ENCODE measurements at places on chromosomes 6 and 20.

DNA sequence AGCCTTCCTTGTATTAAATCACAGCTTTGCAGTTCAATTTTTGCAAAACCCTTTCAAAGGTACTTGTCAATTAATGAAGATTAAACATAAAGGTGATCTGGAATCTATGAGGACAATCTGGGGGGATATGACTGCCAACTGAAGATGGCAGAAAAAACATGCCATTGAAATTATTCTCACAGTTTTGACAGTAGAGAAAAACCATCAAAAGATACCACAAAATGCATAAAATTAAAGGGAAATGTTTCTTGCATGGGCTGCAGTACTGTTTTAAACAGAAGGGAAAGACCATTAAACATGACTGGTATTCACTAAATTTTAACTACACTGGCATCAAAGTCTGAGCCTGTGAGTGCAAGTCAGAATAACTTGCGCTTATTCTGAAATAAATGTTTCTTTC is 194.2 kb downstream of the ATXN1 start:
- DNase-seq, result no peak

- no peak for DNase-seq
Observed at GRCh38 chr20:46953596-46953995, 59.0 kb downstream of the EYA2 start.

DNA sequence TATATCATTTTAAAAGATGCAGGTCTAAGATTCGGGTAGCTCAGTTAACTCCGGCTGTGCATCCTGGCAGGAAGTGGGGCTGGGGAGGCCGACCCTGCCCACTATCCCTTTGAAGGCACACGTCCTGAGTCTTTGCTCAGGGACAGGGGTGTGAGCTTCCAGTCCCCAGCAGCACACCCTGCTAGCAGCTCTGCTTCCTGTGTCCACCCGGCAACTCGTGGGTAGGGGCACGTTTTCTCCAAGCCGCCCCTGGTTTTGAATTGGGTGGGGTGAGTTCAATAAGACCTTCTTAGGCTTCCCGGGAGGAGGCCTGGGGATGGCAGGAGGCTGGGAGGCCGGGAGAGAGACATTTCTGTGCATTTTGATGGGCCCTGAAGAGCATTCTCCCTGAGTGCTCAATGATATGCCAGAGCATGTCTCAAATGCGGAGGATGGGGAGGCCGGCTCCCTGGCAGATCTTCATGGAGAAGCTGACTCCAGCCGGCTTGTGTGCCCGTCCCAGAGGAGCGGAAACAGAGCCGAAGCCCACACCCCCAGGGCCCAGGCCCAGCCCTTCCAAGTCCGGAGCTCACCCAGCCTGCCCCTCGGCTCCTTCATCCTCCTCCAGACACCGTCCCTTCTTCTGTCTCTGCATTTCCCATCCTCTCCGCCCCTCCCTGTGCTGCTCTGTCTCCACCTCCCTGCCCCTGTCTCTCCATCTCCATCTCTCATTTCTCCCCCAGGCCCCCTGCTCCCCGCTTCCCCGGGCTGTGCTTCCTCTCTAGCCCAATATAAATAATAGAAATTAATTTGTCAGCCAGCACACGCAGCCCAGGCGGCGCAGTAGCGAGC is 36.3 kb upstream of the ZFAND3 start:
- DNase-seq, result no peak

GRCh38 chr20:24131281-24131680 is 142.7 kb upstream of the GGTLC1 start:
- no peak for DNase-seq

- DNase-seq, result no peak
Observed at GRCh38 chr6:45302832-45303231, 25.3 kb upstream of the RUNX2 start.

DNA sequence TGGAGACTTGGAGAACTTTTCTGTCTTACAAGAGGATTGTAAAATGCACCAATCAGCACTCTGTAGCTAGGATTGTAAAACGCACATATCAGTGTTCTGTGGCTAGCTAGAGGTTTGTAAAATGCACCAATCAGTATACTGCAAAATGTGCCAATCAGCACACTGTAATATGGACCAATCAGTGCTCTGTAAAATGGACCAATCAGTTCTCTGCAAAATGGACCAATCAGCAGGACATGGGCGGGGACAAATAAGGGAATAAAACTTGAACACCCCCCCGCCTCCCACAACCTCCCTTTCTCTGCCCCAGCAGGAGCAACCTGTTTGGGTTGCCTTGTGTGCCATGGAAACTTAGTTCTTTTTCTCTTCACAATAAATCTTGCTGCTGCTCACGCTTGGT is 12.8 kb upstream of the RPS10 start:
- DNase-seq, result no peak

- no peak for DNase-seq
Observed at GRCh38 chr6:43916924-43917877, 147.2 kb downstream of the VEGFA start.

GRCh38 chr6:41184761-41185160 is 16.2 kb downstream of the TREML2 start:
- DNase-seq, result no peak

DNA sequence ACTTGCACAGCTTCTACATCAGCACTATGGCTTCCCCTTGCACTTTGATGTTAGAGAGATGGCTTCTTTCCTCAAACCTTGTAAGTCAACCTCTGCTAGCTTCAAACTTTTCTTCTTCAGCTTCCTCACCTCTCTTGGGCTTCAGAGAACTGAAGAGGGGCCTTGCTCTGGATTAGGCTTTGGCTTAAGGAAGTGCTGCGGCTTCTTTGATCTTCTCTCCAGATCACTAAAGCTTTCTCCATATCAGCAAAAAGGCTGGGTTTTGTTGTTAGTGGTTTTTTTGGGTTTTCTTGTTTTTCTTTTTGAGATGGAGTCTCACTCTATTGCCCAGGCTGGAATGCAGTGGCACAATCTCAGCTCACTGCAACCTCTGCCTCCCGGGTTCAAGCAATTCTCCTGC is 24.0 kb downstream of the CDK5RAP1 start:
- DNase-seq, result no peak

- no peak for DNase-seq
Observed at GRCh38 chr20:4406627-4407026, 315.1 kb upstream of the PRND start.

GRCh38 chr6:41343641-41344187 is 8.3 kb downstream of the NCR2 start:
- DNase-seq, result no peak

GRCh38 chr6:127273499-127273898 is 6.8 kb downstream of the RNF146 start:
- no peak for DNase-seq

GRCh38 chr6:166866839-166867637 is 89.3 kb downstream of the RNASET2 start:
- no peak for DNase-seq

GRCh38 chr6:16270178-16270794 is 31.9 kb downstream of the GMPR start:
- no peak for DNase-seq

DNA sequence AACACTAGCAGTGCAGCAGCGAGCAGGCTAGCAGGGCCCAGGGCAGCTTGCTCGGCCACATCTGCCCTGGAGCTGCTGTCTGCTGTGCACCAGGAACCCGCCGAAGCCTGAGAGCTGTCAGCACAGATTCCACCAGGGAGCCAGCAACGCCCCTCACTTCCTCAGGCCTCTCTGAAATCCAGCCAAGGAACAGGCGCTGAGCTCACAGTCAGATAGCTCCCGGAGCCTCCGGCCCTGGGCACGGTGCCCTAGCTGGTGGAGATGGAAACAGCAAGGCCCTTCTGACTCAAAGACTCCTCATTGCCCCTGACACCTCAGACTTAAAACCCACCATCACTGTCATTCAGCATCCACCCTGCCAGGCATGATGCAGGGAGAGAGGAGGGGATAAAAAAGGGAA is 839.4 kb downstream of the MAFB start:
- DNase-seq, result no peak

DNA sequence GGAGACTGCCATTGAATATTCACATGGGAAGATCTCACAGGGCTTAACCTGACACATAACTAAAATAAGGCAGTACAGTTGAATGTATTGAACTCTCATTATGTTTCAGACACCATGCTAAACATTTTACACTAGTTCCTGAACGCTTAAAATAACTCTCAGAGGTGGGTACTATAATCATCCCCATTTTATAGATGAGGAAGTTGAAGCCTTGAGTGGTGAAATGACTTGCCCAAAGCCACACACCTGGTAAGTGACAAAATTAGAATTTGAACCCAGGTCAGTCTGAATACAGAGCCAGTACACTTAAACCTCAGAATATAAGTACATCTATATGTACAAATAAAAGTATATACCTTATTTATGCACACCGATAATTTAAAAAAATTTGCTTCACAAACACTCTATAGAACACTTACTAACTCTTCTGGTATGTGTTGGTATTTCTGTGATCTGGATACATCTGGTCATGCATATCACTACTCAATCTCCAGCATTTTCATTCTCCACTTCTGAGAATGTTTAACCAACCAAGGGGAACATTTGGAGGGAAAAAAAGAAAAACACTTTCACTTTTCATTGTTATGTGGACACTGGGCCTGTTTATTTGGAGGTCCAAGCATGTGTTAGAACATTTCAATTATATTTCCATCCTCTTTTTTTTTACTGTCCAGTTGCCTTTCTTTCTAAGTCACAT is 4.6 kb upstream of the BICRAL start:
- no peak for DNase-seq

DNA sequence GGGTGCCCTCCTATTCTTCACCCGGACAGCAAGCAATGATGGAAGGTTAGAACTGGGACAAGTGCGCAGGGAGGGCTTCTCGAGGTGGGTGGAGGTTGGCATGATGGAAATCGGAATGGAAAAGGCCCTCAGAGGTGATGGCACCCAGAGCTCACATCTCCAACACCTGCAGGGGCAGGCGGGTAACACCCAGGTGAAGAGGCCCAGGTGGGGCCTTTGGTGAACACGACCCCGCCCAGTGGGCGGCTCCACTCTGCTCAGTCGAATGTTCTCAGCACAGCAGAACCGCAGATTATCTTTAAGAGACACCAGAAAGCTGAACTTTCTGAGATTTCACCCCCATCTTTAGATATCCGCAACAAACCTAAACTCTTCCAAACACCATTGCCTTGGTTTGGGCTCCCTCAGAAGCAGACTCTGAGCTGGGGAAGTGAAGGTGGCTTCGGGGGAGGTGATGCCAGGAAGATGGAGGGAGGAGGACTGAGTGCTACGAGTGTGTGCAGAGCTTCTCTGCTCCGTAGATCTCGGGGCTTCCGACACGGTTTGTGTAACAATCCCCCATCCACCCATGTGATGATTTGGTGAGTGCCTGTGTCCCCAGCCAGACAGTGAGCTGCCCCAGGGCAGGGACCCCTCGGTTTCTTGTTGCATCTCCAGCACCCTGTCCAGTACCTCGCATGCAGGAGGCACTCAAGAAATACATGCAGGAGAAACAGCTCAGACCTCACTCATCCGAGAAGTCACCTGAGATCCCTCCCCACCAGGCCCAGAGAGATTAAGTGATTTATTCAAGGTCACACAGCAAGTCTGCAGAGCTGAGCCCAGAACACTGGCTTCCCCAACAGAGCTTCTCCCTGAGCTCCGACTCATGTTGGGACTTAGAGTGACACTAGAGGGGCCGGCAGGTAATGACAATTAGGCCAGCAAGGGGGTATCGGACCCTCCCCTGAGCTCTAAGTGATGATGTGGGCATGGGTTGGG is 45.4 kb downstream of the BPIFB1 start:
- DNase-seq, result no peak

DNA sequence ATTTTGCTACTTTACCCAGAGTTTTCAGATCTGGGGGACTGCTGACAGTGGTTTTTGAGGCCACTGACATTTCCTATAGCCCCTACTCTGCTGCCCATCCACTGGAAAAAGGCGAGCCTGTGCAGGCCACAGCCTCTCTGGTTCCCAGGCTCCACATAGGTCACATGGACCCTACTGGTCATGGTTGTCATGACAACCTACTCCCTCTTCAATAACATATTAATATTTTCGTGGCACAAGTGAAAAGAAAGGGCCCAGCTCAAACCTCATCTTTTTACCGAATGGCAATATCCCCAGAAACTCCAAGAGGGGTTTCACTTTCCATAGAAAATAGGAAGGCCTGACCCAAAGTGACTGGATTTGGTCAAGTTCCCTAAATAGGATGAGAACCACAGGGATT is 11.0 kb upstream of the FOXO3 start:
- no peak for DNase-seq
